Neural crest cell (in vitro differentiated cells): ENCODE measurements at places on chromosomes 1 and 21.

DNA sequence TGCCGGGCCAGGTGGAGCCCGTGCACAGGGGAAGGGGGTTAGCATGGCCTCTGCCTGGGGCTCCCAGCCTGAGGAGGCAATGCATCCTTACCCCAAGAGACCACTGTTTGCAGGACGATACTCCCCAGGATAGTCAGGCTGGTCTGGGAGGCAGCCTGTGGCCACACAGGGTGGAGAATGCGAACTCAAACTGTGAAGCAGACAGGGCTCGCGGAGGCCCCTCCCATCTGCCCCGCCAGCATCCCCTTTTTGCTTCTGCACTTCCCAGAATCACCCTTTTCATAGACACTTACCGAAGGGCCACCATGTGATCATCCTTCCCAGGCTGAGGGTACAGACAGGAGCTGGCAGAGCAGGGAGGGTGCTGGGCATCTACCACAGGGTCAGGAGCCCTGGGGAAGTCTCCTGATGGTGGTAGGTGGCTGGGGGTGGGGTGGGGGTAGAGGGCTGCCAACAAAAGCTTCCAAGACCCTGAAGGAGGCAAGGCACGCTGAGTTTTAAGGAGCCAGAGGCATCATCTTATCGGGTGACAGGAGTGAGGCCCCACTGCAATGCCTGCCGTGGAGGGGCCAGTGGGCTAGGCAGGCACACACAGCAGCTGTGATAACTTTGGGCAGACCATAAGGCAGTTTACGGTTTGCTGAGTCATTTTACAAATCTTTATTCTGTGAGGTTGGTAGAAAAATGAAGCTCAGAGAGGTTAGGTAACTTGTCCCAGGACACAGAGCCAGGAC lies 31.3 kb upstream of the BTG2 start:
- DNase-seq: no peak

- no peak for DNase-seq
Observed at GRCh38 chr1:34984435-34984792, 733 bp downstream of the TMEM35B start.

DNA sequence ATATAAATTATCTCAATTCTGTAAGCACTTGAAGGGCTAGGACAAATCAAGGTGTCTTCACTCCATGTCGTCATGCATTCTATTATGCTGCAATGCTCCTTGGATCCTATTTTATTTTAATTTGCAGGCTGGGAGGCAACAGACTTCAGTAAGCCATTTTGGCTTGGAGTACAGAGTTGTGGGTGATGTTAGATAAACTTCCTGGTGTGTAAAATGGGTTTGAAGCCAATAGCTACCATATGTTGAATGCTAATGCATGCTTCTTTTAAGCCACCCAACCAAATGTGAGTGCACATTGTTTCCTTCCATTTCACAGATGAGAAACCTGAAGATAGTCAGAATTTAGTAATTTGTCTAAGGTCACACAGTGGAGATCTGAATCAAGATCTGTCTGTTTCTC lies 482.8 kb downstream of the DISC1 start:
- no peak for DNase-seq

DNA sequence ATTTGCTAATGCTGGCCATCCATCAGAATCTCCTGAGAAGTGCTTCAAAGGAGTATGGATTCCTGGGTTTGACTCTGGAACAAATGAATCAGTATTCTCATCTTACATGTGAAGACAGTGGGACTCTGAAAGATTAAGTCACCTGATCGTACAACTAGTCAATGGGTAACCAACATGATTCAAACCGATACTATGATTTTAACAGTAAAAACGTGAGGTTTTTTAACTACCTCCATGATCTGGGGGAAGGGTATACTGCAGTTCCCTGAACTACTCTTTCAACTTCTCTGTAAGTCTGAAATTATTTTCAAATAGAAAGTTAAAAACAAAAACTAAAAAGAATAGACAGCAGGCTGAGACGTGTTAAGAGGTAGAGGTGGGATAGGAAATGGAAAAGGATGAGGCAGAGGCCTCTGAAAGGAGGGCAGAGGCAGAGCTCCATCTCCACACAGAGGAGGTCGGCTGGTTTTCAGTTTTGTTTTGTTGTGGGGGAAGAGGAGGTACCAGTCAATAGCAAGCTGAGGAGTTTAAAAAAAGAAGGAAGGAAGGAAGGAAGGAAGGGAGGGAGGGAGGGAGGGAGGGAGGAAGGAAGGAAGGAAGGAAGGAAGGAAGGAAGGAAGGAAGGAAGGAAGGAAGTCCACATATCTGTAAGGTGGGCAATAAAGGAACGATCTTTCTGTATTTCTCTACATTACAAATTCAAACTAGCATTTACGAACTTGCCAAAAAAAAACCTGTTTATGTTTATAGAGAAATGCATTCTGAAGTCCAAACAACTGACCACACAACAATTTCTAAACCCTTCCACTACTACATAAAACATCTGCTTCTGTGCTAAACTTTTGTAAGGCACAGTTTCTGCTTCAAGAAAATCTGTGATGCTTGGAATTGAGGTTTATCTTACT lies 213.1 kb downstream of the RERE start:
- no peak for DNase-seq

DNA sequence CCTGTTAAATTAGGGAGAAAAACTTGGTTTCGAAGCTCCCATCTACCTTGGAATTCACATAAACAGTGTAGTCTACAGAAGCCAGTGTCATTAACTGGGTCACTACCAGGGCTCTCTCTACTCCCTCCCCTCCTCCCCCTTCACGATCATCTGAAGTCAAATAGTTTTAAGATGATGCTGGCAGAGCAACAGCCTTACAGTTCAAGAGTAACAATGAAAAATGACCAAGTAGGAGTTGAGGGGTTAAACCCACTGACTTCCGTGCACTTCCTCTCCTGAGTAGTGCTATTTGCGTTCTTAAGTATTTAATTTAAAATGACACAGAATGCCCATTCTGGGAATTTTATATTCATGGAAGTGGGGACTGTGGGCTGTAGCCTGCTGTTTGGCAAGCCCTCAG lies 236.9 kb downstream of the SIPA1L2 start:
- no peak for DNase-seq

GRCh38 chr1:173482683-173483082 lies 5.5 kb downstream of the PRDX6 start:
- no peak for DNase-seq

- no peak for DNase-seq
Observed at GRCh38 chr1:1569341-1569740, 5.3 kb downstream of the SSU72 start.

GRCh38 chr1:67307251-67308060 lies at the start of gene IL12RB2:
Gene IL12RB2, plus strand, starts transcription at chr1:67307873. Its CDS starts 12,496 bp downstream, at chr1:67320369.
- peak; percentile 17 for DNase-seq
